ENCODE measurements at places on chromosomes 7 and 10.

GRCh38 chr7:33423646-33424020 lies 294.3 kb downstream of the BBS9 start:
- DNase-seq = no peak

GRCh38 chr10:86327954-86328725 lies 38.5 kb downstream of the GRID1 start:
- DNase-seq = no peak

- DNase-seq = no peak
Observed at GRCh38 chr10:60254776-60255175, 134.9 kb downstream of the ANK3 start.

DNA sequence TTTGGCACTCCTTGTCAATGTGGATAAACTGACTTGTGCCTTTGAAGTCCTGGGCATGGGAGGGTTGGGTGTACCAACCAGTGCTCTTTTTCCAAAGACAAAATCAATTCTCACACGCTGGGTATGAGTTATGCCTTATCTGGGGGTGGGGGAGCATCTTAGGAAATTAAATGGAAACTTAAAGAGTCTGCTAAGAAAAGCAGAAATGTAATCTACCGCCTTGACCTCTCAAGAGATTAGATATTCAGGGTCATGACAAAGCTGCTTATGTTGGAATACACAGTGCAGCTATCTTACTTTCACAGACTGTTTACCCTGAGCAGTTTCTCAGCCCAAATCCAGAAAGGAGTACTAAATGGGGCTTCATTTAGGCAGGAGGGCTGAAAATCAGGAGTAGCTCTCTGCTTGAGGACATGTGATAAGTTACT lies 2.6 kb downstream of the MEST start:
- DNase-seq = no peak

- DNase-seq = no peak
Observed at GRCh38 chr7:92421676-92422435, 25.4 kb upstream of the GATAD1 start.

- no peak for DNase-seq
Observed at GRCh38 chr10:73756183-73756582, 12.0 kb downstream of the SEC24C start.

GRCh38 chr7:138712652-138713051 lies 11.5 kb upstream of the SVOPL start:
- no peak for DNase-seq

- DNase-seq = no peak
Observed at GRCh38 chr10:72158176-72158575, 57.6 kb upstream of the ANAPC16 start.

GRCh38 chr7:112023282-112023681 lies 182.9 kb downstream of the DOCK4 start:
- DNase-seq = no peak

DNA sequence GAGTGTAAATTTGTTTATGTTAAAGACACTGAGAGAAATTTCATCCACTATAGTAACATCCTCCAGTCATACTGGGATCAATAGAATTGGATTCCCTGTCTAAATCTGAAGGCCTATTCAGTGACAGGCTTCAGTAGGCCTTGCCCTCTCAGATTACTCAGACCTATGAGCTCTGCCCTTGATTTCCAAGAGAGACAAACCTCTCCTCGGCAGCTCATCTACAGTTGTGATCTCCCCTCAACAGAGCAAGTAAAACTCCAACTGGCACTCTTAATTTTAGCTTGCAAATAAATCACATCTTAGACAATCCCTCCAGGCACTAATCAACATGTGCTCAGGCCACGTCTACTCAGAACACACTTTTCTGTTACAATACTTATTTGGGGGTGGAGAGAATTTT lies 1191.4 kb upstream of the PHF14 start:
- no peak for DNase-seq

GRCh38 chr7:42485301-42485766 lies 248.3 kb upstream of the GLI3 start:
- no peak for DNase-seq

DNA sequence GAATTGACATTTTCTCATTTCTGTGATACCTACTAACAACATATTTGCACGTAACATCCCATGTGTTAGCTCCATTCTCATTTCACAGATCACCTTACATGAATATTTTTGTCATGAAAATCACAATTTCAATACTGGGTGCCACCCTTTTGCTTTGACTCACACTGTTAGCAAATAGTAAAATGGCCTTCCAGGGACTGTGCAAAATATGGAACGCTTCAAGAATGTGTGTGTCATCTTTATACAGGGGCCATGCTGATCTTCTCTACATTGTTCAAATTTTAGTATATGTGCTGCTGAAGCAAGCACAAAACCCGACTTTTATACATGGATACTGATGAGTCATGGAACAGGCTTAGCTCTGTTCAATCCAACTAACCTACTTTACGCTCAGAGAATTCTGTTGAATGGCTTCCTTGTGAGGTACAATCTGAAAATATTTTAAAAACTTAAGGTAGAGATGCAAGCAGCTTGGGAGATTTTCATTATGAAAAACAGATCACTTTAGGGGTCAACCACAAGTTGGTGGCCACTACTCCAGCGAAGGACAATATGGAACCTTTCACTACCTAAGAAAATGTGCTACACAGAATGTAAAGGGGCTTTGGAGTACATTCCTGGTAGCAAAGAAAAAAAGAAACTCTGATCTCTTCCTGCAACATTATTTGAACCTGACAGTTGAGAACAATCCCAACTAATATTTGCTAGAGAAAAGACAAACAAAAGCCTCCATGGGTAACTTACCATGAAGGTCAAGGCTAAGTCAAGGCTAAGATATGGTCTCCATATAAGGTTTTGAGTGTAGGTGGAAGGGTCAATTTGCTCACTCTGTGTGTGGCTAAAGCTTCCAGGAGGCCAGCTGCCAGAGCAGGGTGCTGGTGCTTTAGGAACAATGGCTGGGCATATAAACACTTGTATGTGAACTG lies 11.9 kb downstream of the ANKRD26 start:
- no peak for DNase-seq

- no peak for DNase-seq
Observed at GRCh38 chr10:60448246-60448645, 58.6 kb upstream of the ANK3 start.

DNA sequence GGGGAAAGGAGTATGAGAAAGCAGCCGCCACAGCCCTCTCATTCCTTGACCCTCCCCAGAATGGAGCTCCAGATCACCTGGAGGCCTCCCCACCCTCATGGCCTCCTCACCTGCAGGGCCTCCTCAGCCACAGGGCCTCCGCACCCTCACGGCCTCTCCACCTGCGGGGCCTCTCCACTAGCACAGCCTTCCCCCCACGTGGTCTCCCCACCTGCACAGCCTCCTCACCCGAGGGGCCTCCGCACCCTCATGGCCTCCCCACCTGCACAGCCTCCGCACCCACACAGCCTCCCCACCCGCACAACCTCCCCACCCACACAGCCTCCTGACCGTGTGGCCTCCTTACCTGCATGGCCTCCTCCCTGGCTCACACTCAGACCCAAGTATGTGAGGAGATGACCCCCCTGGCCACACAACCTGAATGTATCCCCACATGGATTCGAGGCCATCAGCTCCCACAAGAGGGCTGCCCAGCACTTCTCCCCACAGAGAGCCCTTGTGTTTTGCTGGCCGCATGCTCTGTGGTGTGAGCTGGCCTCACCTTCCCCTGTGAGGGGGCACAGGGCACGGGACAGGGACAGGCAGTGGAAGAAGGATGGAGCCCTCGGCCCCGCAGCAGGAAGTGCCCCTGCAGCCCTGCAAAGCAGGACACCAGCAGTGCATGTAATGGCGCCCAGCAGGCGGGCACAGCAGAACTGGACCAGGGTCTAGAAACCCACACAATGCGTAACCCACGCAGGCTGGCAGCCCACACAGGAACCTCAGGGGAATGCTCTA lies 3.1 kb downstream of the DIP2C start:
- DNase-seq = no peak

GRCh38 chr7:67593794-67594193 lies 597.2 kb downstream of the TYW1 start:
- DNase-seq = no peak

DNA sequence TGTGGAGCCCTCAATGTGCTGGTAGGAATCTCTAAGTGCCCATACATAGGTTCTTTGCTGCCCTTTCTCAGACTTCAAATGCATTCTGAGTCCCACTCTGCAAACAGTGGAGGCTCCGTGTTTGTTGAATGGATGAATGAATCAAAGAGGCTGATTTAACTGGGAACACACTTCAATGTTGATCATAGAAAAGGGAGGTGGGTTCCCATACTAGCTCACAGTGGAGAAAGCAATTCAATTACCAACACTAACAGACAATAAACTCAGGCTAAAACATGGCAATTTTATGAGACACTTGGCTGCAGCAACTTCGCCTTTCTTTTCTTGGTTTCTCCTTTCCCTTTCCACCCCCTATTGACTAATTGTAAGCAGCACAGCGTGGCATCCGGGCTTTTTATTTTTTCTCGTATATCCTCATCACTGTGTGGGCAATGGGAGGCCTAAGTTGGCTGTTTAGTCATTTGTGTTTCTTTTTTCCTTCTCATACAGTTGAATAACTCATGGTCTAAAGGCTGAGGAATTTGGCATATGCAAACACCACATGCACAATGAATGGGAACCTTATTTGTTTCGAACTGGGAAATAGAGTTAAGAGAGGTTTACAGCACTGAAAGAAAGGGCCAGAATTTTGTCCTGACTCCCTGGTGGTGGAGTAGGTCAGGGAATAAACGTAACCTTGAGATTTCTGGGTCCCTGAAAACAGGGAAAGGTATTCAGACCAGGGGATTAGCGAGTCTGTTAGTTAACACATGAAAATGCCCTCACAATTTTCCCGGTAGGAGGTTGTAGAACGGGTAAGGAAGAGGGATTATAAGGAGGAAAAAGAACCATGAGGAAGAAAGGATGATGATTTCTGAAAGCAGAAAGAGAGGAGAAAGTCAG lies 858.5 kb downstream of the KCNMA1 start:
- no peak for DNase-seq

DNA sequence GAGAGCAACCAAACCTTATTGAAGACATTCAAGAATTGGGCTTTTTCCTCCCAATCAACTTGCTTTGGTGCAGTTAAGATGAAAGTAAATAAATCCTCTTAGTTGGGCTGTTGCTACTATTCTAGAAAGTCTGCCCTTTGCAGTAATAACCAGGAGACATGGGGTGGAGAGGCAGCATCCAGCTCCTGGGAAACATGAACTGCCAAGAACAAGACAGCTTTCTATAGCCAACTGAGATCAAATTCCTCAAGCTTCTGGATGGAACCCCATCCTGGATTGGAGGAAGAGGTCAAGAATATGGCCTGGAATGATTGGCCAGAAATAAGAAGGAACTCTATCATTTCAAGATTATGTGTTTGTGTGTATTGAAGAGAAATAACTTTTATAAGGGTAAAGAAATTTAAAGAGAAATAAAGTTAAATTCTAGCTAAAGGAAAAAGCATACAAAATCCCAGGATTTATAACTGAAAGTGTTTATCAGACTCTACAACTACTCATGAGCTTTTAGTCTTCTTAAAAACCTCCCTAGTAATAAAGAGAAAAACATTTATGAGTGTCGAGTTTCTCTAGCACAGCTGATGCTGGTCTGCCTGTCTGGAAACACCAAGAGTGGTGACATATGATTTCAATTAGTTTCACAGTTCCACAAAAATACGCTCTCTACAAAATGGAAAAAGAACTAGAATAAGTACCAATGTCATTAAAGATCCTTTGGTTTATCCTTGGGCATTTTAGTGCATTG lies 70.1 kb upstream of the COL1A2 start:
- no peak for DNase-seq

- DNase-seq = no peak
Observed at GRCh38 chr10:124681091-124681490, 63.1 kb downstream of the FAM53B start.

- DNase-seq = no peak
Observed at GRCh38 chr10:77038407-77038806, 599.2 kb downstream of the KCNMA1 start.

DNA sequence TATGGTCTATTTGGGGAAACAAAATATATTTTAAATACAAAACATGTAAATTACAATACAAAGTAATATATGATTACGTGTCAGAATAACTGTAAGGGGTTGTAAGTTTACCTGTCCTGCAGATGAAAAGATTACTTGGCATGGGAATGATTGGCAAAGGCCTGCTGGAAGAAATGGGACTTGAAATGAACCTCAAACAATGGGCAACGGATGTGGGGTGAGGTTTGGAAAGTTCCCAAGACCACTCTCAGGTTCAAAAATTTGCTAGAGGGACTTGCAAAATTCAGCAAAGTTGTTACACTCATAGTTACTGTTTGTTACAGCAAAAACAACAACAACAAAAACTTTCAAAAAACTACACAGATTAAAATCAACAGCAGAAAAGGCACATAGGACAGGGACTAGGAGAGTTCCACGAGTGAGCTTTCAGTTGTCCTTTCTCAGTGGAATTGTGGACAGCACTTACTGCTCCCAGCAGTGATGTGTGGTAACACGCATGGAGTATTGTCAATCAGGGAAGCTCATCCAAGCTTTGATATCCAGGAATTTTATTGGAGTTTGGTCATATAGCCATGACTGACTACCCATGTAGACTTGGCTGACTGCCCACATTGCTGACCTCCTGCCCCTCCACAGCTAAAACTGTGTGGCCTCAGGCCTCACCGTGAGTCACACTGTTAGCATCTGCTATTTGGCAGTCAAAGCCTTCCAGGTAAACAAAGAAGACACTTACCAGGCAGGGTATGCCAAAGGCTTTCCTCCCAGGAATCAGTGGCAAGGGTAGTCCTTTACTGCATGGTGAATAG lies 43.8 kb downstream of the EXOC6 start:
- no peak for DNase-seq

DNA sequence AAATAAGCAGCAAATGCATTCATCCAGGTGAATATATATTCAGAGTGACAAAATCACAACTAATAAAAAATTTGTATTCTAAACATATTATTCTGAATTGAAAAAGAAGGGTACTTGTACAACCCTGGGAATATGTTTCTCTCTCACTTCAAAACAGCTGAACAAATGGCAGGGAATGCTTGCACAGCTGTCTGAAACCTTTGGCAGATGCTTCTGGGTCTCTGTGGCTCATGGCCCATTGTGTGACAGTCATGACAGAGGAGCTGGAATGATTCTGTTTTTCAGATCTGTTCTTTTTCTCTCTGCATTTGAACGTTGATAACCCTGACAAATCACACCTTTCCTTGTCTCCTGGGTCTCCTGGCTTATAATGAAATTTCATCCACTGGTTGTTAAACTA lies 275.7 kb upstream of the FZD1 start:
- DNase-seq = no peak

DNA sequence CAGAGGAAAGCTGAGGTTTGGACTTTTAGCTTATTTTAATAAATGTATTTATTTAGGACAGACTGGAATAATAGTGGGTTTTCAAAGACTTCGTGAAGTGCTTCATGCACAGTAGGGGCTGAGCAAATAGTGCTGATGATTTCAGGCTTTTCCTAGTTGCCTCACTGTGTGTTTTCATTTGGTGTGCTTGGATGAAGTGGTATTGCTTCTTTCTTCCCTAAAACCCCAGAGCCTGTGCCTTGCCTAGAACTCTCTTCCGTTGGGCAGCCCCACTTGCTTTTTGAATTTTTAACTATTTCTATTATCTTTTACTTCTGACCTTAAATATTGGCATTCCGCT lies 49.6 kb downstream of the ARID5B start:
- no peak for DNase-seq

GRCh38 chr7:69763513-69763912 lies 165.2 kb downstream of the AUTS2 start:
- DNase-seq = no peak

All from stimulated activated CD4-positive, alpha-beta T cell treated with anti-CD3 and anti-CD28 coated beads, Interleukin-1b, Interleukin-23, amount 100 ng/mL, for 48 hours (primary cell).